Activated CD8-positive, alpha-beta T cell treated with anti-CD3 and anti-CD28 coated beads for 36 hours (primary cell): ENCODE measurements at places on chromosomes 3 and 15. TPM values are rescaled to one million over a fixed set of nuclear protein-coding genes. Genes with fewer than 3 reads are reported as not detected.

DNA sequence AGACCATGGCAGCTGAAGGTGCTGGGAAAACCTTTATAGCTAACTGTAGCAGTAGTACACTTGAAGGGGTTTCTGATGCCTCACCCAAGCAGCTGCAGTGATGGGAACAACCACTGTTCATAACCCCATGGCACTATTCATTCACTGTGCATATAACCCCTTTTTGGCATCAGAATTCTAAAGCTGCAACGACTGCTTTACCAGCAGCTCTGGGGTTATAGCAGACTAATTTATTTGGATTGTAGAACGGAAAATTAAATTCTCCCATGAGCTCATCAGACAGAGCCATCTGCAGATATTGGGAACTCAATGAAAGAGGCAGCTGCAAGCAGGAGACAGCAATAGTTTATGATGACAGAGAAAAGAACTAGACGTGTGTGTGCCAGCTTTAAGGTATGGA lies 28.6 kb downstream of the TFDP2 start:
- DNase-seq = no peak

DNA sequence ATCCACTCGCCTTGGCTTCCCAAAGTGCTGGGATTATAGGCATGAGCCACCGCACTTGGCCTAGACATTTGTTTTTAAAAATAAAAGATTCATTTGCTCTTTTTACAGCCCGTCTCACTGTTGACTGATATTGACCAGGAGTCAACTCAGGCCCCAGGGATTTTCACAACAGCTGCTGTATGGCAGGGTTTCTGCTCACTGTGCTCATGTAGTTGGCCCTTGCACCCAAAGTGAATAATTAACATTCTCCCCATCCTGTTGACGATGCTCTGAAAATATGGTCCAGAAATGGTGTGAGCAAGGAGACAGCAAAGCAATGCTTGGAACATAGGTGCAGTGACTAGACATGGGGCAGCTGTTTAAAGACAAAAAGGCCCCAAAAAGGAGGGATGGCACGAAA lies 2.9 kb upstream of the CCR5 start:
- no peak for DNase-seq

GRCh38 chr15:51087513-51087912 lies 7.2 kb downstream of the TNFAIP8L3 start:
- DNase-seq = no peak

DNA sequence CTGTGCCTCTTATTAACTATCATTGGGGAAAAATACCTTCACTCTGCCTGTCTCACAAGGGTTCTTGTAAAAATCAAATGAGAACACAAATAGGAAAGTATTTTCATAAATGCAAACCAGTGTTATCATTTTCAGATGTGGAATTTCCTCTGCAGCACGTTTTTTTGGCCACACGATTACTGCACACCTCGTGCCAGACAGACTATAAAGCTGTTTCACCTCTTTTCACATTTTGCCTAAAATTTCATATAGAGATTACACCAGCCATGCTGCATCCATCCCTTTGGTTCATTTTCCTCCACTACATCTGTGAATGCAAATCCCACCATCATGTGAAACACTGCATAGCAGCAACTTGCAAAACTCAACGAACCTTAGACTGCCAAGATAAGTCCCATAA lies 1.2 kb upstream of the TMOD2 start:
- no peak for DNase-seq

DNA sequence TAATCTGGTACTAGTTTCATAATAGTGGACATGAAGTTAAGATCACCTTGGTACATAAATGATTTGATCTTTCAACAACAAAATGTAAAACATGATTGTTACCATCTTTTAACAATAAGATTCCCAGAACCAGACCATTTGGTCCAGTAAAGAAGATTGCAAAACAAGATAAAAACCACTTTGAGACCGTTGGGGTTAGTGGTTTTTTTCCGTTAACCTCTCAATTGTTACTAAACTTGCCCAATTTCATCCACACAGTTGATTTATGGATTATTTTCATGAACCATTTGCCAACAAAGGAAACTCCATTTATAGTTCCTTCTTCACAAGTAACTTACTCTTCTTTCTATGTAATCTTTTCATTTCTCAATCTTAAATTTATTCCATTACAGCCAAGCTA lies 53.8 kb downstream of the ATP8B4 start:
- no peak for DNase-seq

- DNase-seq = no peak
Observed at GRCh38 chr15:100665570-100665969, 63.2 kb downstream of the ASB7 start.

The FGF7 gene
- total RNA-seq = not detected

The PLA2G4E gene
- total RNA-seq = not detected

The SLC28A1 gene
- not detected for total RNA-seq
